ENCODE measurements at places on chromosomes 13 and 19.

DNA sequence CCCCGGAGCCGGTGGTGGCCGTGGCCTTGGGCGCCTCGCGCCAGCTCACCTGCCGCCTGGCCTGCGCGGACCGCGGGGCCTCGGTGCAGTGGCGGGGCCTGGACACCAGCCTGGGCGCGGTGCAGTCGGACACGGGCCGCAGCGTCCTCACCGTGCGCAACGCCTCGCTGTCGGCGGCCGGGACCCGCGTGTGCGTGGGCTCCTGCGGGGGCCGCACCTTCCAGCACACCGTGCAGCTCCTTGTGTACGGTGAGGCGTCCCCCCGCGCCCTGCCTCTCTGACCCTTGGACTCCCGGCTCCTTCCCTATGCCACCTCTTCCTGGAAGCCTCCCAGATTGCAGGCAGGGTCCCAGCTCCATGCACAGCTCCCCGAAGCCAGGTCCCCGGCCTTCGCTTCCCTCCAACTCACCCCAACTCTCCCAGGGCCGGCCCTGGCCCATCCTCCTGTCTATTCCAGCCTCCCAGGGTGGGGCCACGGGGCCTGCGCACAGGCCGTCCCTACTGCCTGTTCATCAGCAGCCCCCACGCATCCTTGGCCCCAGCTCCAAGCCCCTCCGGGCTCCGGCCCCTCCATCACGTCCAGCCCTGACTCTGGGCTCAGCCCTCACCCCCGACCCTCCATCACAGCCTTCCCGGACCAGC is 1.7 kb downstream of the MADCAM1 start:
- peaks cover 14% of the 10 kb centered on the region for H3K27me3 ChIP-seq
- no peaks in the 10 kb centered on the region for H3K4me1 ChIP-seq
- no peaks in the 10 kb centered on the region for H3K36me3 ChIP-seq
- H3K27ac ChIP-seq = no peak overlapping the region
- no peak for DNase-seq

- no peak for DNase-seq
- no peaks in the 10 kb centered on the region for H3K4me1 ChIP-seq
- H3K27ac ChIP-seq = no peak overlapping the region
- no peaks in the 10 kb centered on the region for H3K27me3 ChIP-seq
Observed at GRCh38 chr13:80823472-80823871, 482.5 kb upstream of the SPRY2 start.

GRCh38 chr13:85742355-85742754 is 56.9 kb downstream of the SLITRK6 start:
- H3K27me3 ChIP-seq = no peaks in the 10 kb centered on the region
- no peak for DNase-seq
- no peaks in the 10 kb centered on the region for H3K36me3 ChIP-seq
- no peaks in the 10 kb centered on the region for H3K4me1 ChIP-seq
- no peak overlapping the region for H3K4me3 ChIP-seq

DNA sequence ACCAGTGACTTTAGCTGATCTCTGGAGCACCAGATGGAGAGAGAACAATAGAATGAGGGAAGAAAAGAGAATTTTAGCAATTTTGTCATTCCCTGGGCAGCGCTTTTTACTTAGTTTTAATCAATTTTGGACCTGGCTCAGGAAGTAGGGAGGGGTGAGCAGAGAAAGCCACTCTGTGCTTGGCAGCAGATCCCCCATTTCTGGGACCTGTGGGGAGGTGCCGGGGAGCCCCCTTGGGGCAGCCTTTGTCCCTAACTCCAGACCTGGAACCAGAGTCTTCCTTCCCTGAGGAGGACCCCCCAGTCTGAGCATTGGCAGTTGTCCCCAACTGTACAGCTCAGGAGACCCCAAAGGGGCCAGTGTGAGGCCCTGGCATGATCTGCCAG is 10.5 kb downstream of the LYL1 start:
- H3K27me3 ChIP-seq = no peaks in the 10 kb centered on the region
- DNase-seq = no peak
- peaks cover 7% of the 10 kb centered on the region for H3K36me3 ChIP-seq
- peaks cover 8% of the 10 kb centered on the region for H3K4me1 ChIP-seq
- no peak overlapping the region for H3K27ac ChIP-seq

GRCh38 chr19:40619333-40620160 is 18.4 kb downstream of the LTBP4 start:
- no peak for DNase-seq
- H3K4me3 ChIP-seq = no peak overlapping the region
- no peaks in the 10 kb centered on the region for H3K27me3 ChIP-seq
- H3K27ac ChIP-seq = no peak overlapping the region

- H3K27me3 ChIP-seq = no peaks in the 10 kb centered on the region
- no peak overlapping the region for H3K4me3 ChIP-seq
- H3K4me1 ChIP-seq = peaks cover 38% of the 10 kb centered on the region
- DNase-seq = no peak
- H3K36me3 ChIP-seq = no peaks in the 10 kb centered on the region
Observed at GRCh38 chr19:15286688-15287365, 45.5 kb downstream of the BRD4 start.

DNA sequence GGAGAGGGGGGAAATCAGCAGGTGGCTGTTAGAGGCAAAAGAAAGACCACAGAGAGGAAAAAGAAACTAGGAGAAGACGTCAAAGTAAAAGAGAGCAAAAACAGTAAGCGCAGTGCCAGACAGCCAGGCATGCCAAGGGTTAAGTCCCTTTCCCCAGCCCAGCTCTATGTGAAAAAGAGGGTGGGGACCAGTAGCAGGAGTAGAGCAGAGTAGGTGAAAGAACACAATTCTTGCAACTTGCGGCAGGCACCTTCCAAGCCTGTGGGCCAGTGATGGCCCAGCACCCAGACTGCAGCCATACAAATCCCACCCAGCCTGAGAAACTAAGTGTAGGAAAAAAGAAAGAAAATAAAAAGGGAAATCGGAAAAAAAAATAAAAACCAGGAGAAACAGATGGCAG is 64.2 kb upstream of the ZNF85 start:
- no peak overlapping the region for H3K4me3 ChIP-seq
- no peak overlapping the region for H3K27ac ChIP-seq
- no peaks in the 10 kb centered on the region for H3K36me3 ChIP-seq

GRCh38 chr19:54415901-54416673 is 823 bp downstream of the TTYH1 start:
- H3K4me3 ChIP-seq = no peak overlapping the region
- H3K4me1 ChIP-seq = no peaks in the 10 kb centered on the region
- no peak for DNase-seq
- no peak overlapping the region for H3K27ac ChIP-seq
- peaks cover 9% of the 10 kb centered on the region for H3K27me3 ChIP-seq

- H3K36me3 ChIP-seq = no peaks in the 10 kb centered on the region
- DNase-seq = no peak
- H3K27me3 ChIP-seq = no peaks in the 10 kb centered on the region
- no peaks in the 10 kb centered on the region for H3K4me1 ChIP-seq
- no peak overlapping the region for H3K4me3 ChIP-seq
Observed at GRCh38 chr13:25213715-25214114, 41.6 kb upstream of the AMER2 start.

GRCh38 chr19:46626446-46626845 is 1.6 kb upstream of the PTGIR start:
- no peak for DNase-seq
- H3K36me3 ChIP-seq = peaks cover 3% of the 10 kb centered on the region
- H3K27me3 ChIP-seq = no peaks in the 10 kb centered on the region
- no peak overlapping the region for H3K4me3 ChIP-seq
- H3K4me1 ChIP-seq = peaks cover 26% of the 10 kb centered on the region

- no peak overlapping the region for H3K27ac ChIP-seq
- H3K27me3 ChIP-seq = no peaks in the 10 kb centered on the region
- DNase-seq = no peak
- no peaks in the 10 kb centered on the region for H3K4me1 ChIP-seq
- no peaks in the 10 kb centered on the region for H3K36me3 ChIP-seq
- H3K4me3 ChIP-seq = no peak overlapping the region
Observed at GRCh38 chr19:23436944-23437343, 41.7 kb upstream of the ZNF91 start.

GRCh38 chr13:32309312-32310133 is 5.6 kb downstream of the ZAR1L start:
- peak; percentile 11 for DNase-seq
- no peaks in the 10 kb centered on the region for H3K4me1 ChIP-seq
- no peaks in the 10 kb centered on the region for H3K27me3 ChIP-seq
- H3K36me3 ChIP-seq = no peaks in the 10 kb centered on the region

GRCh38 chr13:100138859-100139491 is 50.1 kb downstream of the PCCA start:
- H3K4me1 ChIP-seq = no peaks in the 10 kb centered on the region
- no peak overlapping the region for H3K27ac ChIP-seq
- no peak for DNase-seq
- no peak overlapping the region for H3K4me3 ChIP-seq
- no peaks in the 10 kb centered on the region for H3K27me3 ChIP-seq
- H3K36me3 ChIP-seq = no peaks in the 10 kb centered on the region

Data from fibroblast of lung (primary cell).